ENCODE measurements at places on chromosomes 4 and X. TPM values are rescaled to one million over a fixed set of nuclear protein-coding genes. Genes with fewer than 3 reads are reported as not detected.

- DNase-seq, result no peak
Observed at GRCh38 chr4:76696109-76696508, 201.8 kb downstream of the SOWAHB start.

GRCh38 chr4:41681054-41681453 is 67.5 kb downstream of the PHOX2B start:
- DNase-seq, result no peak

DNA sequence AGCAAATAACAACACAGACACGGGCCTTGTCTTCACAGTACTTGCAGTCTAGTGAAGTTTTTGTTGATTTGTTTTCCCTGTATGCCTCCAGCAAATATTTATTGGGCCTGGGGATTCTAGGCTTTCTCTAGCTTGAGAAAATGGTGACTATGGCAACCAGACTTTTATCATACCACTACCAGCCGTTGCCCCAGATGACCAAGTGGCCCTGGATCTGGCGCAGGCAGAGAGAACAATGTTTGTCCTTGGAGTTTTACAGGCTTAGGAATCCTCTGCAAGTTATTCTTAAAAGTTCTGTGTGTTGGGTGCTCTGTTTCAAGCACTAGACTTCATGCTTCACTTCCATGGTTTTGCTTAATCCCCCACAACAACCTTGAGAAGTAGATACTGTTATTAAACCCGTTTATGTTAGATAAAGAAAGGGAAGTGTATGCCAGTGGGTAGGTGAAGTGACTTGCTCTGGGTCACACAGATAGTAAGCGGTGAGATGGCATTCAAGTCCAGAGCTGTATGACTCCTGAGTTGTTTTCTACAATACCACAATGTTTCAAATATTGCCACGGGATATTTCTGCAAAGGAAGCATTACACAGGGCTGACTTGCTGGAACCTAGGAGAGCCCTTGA is 94.6 kb downstream of the AKAP4 start:
- DNase-seq, result no peak

GRCh38 chrX:1493412-1493811 is 40.7 kb upstream of the ASMTL start:
- no peak for DNase-seq

DNA sequence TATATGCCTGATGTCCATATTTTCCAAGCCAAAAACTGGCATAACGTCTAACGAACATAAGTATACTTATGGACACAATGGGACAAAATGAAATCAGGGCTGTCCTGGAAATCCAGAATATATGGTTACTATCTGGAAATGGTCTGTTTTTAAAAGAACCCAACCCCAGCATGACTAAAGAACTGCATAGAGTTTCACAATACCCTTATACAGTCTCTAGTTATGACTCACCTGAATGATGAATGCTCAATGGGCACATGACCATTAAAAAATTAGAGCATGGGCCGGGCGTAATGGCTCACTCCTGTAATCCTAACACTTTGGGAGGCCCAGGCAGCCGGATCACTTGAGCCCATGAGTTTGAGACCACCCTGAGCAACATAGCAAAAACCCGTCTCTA is 31.8 kb downstream of the AMMECR1 start:
- peak; percentile 64 for DNase-seq

- DNase-seq, result no peak
Observed at GRCh38 chr4:168751263-168752225, 254.7 kb downstream of the PALLD start.

DNA sequence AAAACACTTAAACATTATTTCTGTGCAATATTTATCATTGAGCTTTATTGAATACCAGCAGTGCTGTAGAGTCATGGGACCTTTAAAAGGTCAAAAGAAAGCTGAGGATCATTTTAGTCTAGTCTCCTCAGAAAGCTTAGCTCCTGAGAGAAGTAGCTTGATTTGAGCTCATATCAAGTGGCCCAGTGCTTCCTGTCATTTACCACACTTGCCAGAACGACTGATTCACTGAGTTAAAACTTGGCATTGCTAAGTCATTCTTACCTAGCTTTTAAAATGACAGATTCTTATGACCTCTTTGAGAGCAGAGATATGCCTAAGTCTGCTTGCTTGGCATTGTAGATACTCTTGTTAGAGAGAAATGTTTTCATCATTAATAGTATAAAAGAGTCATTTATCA is 15.2 kb downstream of the SEPTIN11 start:
- DNase-seq, result no peak

GRCh38 chr4:139619644-139620043 is 46.0 kb upstream of the MGST2 start:
- DNase-seq, result no peak

DNA sequence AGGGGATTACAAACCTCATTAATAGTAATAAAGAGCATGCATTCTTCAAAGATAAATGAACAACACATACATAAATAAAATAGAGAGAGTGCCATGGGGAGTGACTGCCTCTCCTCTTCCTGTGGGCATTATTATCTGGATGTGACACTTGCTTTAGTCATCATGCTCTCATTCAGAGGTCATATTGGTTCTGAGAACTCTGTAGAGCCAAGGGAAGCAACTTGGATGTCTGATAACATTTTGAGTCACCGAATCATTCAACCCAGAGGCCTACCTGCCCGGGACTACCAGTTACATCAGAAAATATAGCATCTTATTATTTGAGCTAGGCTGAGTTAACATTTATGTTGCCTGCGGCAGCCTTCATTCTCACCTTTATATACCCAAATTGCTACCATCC is 489.5 kb downstream of the STIM2 start:
- DNase-seq, result no peak

Gene NUDT10
- total RNA-seq, result 3.2 TPM

Gene METTL14
- total RNA-seq, result 55.5 TPM

Gene SPANXN4
- total RNA-seq, result not detected

Gene SLC34A2
- 1.6 TPM for total RNA-seq

Gene HSFX1
- 0.51 TPM for total RNA-seq

Gene ETDA
- not detected for total RNA-seq
